H1 (cell line): ENCODE measurements at places on chromosomes 12 and 14. TPM values are rescaled to one million over a fixed set of nuclear protein-coding genes. Genes with fewer than 3 reads are reported as not detected.
A peak's percentile ranks its signal among the peaks of the same experiment; 100 is the strongest.

DNA sequence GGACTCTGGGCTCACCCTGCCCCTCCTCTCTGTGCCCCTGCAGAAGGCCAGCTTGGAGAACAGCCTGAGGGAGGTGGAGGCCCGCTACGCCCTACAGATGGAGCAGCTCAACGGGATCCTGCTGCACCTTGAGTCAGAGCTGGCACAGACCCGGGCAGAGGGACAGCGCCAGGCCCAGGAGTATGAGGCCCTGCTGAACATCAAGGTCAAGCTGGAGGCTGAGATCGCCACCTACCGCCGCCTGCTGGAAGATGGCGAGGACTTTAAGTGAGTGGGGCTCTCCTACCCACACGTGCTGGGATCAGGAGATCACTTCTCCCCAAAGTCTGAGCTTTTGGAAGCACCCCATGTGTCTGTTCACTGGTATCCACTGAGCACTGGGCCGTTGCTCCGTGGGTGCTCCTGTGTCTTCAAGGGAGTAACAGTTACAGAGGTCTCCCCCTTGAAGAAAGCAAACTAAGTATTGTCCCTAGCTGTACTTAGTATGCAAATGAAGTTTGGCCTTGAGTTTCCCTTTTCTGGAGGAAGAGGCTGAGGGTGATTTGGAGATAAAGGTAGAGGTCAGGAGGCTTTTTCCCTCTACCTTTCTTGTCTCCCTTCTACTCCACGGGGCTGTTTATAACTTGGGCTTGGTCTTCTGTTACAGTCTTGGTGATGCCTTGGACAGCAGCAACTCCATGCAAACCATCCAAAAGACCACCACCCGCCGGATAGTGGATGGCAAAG, 3.3 kb downstream of the KRT18 start:
- no peak for DNase-seq
- H3K4me3 ChIP-seq: no peak overlapping the region
- peaks cover 33% of the 10 kb centered on the region for H3K36me3 ChIP-seq
- H3K4me1 ChIP-seq: peaks cover 8% of the 10 kb centered on the region

DNA sequence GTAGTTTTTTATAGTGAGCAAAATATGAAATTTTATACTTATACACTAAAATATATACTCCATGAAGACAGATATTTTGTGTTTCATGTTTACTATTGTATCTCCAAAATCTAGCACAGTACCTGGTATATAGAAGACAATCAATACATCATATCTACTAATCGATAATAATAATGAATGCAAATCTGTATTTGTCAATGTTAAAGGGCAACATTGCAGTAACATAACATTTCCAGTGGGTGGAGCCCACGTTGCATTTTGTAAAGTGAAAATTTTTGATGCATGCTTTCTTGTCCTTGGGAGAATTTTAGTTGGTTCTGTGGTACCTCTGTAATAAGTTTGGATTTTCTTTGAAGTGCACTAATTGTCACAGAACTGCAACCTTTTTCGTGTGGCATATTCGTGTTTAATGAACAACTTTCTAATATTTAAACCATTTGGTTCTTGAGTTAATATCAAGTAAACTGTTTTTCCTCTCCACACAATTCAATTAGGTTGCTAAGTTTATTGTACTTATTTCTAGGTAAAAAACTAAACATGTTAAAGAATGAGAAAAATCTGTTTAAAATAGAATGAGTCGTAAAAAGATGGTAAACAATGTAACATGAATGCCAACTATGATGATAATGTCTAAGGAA, 47.4 kb downstream of the AVPR1A start:
- H3K27me3 ChIP-seq: no peaks in the 10 kb centered on the region
- no peak overlapping the region for H3K4me3 ChIP-seq
- H3K27ac ChIP-seq: no peak overlapping the region
- H3K4me1 ChIP-seq: no peaks in the 10 kb centered on the region
- no peak for DNase-seq

DNA sequence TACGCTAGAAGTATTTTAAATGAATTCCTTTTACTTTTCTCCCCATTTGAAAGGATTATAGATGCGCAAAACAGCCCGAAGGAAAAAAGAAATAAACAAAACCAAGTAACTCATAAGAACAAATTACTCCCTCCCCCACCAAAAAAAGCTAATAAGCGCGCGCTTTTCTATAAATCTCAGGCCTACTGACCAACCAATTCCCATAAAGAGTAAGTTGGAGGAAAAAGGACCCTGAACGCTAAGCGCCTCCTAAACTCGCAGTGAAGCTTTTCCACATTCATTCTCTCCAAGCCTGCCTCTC, 588 bp downstream of the MBIP start:
- peak overlapping the region; percentile 97 for H3K4me3 ChIP-seq
- H3K27ac ChIP-seq: peak overlapping the region; percentile 76
- no peaks in the 10 kb centered on the region for H3K27me3 ChIP-seq
- no peaks in the 10 kb centered on the region; the same call in 1 of the 2 replicates for H3K4me1 ChIP-seq
- no peaks in the 10 kb centered on the region for H3K36me3 ChIP-seq

- H3K4me3 ChIP-seq: no peak overlapping the region
- H3K36me3 ChIP-seq: no peaks in the 10 kb centered on the region
- no peak overlapping the region for H3K27ac ChIP-seq
- no peaks in the 10 kb centered on the region for H3K27me3 ChIP-seq
- no peak for DNase-seq
Measured at GRCh38 chr12:65411171-65411570, 132.7 kb downstream of the MSRB3 start.

DNA sequence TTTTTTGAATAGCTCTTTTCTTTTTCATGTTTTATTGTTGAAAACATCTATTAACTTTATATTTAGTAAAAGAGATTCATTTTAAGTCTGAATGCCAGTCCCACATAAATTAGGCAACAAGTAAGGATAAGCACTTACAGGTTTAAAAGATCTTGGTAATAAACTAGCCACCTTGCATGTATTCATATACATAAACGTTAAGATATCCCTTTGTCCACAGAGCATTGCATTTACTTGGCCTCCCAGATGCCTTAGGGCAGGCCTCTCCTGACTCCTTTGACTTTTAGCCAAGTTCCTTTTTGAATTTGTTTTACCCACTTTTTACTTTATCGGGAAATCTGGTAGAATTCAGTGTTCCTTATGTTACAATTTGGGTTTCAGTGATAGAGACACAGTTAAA, 331.7 kb downstream of the ETNK1 start:
- no peaks in the 10 kb centered on the region for H3K36me3 ChIP-seq
- no peak for DNase-seq
- no peak overlapping the region for H3K4me3 ChIP-seq

PLEKHG7 gene
- not detected in 2 replicates for total RNA-seq

- H3K36me3 ChIP-seq: no peaks in the 10 kb centered on the region
- DNase-seq: no peak
- peaks cover 5% of the 10 kb centered on the region for H3K4me1 ChIP-seq
Measured at GRCh38 chr14:99194136-99194535, 77.9 kb downstream of the BCL11B start.

DNA sequence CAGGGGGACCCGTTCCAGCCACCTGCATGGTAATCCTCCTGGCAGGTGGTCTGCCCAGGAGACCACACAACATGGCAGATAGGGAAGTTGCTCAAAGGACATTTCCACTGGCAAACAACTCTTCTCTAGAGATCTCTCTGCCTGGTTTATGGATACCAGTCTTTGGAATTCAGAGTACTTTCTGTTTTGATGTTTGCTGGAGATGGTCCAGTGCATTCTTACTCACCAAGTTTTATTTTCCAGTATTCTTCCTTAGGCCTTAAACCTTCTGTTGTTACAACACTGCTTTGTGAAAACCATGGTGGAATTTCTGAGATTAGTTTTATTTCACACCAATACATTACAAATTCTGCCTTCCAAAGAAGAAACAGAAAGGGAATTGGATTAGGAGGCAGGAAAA, 428.3 kb downstream of the FUT8 start:
- H3K4me3 ChIP-seq: no peak overlapping the region
- no peaks in the 10 kb centered on the region for H3K27me3 ChIP-seq
- H3K36me3 ChIP-seq: no peaks in the 10 kb centered on the region
- no peaks in the 10 kb centered on the region for H3K4me1 ChIP-seq
- no peak for DNase-seq

GRCh38 chr12:76946446-76946845, 67.6 kb upstream of the CSRP2 start:
- H3K36me3 ChIP-seq: no peaks in the 10 kb centered on the region
- peaks cover 1% of the 10 kb centered on the region for H3K27me3 ChIP-seq
- H3K4me3 ChIP-seq: no peak overlapping the region
- H3K27ac ChIP-seq: no peak overlapping the region
- no peak for DNase-seq

DNA sequence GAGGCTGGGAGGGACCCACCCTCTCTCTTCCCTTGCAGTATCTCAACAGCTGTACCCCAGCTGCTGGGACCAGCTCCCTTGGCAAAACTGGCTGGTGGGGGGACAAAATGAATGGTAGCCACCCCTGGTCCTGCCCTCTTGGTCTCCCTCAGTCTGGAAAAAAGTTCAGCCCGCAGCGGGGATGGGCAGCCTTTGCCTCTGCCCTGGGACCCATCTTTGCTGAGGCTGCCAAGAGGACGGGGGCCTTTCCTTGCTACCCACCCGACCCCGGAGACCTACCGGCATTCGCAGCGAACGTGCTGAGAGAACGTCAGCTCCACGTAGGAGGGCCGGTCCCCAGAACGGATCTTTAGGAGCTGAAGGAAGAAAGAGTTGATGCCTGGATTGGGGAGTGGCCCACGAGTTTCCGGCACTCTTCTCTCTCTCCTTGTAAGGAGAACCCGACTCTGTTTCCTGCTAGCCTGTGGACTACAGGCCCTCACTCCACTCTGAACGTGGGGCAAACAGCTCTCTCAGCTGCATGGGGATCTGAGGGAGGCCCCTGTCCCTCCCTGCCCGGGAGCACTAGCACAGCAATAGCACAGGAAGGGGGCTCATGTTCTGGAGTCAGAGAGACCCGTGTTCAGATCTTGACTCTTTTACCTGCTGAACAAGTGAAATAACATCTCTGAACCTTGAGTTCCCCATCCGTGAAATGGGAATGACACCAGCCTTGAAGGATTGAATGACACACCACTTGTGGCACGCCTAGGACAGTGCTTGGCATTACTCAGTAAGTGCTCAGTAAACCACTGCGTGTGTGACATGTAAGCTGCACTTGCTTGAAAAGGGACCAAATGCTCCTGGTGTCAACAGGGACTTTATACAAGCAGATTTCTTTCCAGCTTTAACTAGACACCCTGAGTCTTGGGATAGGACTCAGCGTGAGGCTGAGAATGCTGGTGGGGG, 6.9 kb downstream of the PGF start:
- H3K27me3 ChIP-seq: no peaks in the 10 kb centered on the region
- H3K36me3 ChIP-seq: no peaks in the 10 kb centered on the region
- no peak for DNase-seq

TPPP2 gene
- total RNA-seq: 0.34 TPM in 1 of 2 replicates, not detected in the other

OTUB2 gene
- total RNA-seq: 4.1 and 4.2 TPM in 2 replicates

METTL17 gene
- total RNA-seq: 73.8 and 75.8 TPM in 2 replicates

GRCh38 chr12:112167718-112168525, 42.6 kb downstream of the TRAFD1 start:
- H3K36me3 ChIP-seq: no peaks in the 10 kb centered on the region; the same call in 1 of the 2 replicates
- no peak for DNase-seq
- H3K4me1 ChIP-seq: no peaks in the 10 kb centered on the region; the same call in 1 of the 2 replicates
- no peak overlapping the region for H3K27ac ChIP-seq
- H3K4me3 ChIP-seq: no peak overlapping the region

GRCh38 chr12:1927751-1928351, 9.4 kb upstream of the CACNA2D4 start:
- H3K27me3 ChIP-seq: no peaks in the 10 kb centered on the region; the same call in 1 of the 2 replicates
- peak; percentile 40 for DNase-seq
- H3K4me1 ChIP-seq: no peaks in the 10 kb centered on the region
- no peak overlapping the region for H3K4me3 ChIP-seq
- H3K36me3 ChIP-seq: no peaks in the 10 kb centered on the region
- H3K27ac ChIP-seq: no peak overlapping the region

- no peak overlapping the region for H3K27ac ChIP-seq
- H3K4me1 ChIP-seq: no peaks in the 10 kb centered on the region
- no peak overlapping the region for H3K4me3 ChIP-seq
Measured at GRCh38 chr12:68798882-68799234, 9.1 kb upstream of the MDM2 start.

DNA sequence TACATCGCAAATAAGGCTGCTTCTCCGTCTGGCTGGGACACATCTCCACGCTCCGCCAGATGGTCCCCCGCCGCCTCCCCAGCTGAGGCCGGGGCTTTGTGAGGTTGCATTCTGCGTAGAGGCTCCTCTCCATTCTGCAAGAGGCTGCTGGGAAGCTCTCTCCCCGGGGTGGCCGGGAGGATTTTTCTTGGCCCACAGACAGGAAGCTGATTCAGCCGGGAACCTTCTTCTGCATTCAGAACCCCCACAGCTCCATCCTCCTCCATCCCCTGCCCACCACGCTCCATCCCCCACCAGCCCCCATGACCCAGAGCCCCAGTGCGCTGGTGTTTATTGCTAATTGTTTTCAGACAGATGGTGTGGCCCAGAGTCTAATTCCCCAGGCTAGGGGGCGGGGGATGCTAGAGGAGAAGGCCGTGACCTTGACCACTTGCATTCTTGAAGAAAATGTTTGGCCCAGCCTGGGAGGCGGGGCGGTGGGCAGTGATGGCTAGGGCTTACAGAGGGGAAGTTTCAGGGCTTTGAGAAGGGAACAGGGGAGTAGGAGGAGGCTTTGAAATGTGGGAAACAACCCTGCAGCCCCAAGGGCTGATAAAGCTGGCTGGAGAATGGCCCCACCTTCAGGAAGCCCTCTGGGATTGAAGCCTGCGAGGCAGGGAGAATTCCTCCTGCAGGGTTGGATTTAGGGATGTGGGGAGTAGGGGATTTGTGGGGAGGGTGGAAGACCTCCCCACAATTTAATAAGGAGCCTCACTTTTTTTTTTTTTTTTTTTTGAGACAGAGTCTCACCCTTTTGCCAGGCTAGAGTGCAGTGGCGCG, 88.5 kb upstream of the NCOR2 start:
- no peaks in the 10 kb centered on the region for H3K36me3 ChIP-seq
- no peaks in the 10 kb centered on the region for H3K27me3 ChIP-seq
- DNase-seq: peak; percentile 72
- H3K4me1 ChIP-seq: peaks cover 5% of the 10 kb centered on the region
- H3K27ac ChIP-seq: no peak overlapping the region
- H3K4me3 ChIP-seq: peak overlapping the region; percentile 43

P2RX2 gene
- 0.84 and 1.5 TPM in 2 replicates for total RNA-seq

DNA sequence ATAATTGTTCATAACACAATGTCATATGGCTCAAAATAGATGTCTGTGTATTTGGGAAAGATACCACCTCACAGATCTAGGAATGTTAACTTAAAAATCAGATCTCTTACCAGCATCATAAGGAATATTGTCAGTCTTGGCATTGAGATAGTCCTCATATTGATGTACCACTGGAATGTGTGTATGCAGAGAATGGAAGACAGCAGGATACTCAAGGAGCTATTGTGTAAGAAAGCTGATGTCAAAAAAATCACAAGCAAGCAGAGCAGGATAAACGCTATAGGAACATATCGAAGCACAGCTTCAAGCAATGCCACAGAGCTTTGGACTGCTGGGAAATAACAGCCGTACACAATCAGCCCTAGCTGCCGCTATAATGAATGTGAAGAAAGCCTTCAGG, 45.1 kb upstream of the GRIN2B start:
- no peaks in the 10 kb centered on the region for H3K27me3 ChIP-seq
- no peaks in the 10 kb centered on the region for H3K36me3 ChIP-seq
- no peak for DNase-seq
- H3K4me3 ChIP-seq: no peak overlapping the region
- no peaks in the 10 kb centered on the region for H3K4me1 ChIP-seq

- DNase-seq: no peak
- H3K27me3 ChIP-seq: no peaks in the 10 kb centered on the region
- H3K4me1 ChIP-seq: peaks cover 2% of the 10 kb centered on the region; the same call in 1 of the 2 replicates
- no peaks in the 10 kb centered on the region for H3K36me3 ChIP-seq
- H3K4me3 ChIP-seq: no peak overlapping the region
- no peak overlapping the region for H3K27ac ChIP-seq
Measured at GRCh38 chr12:109873653-109874052, 6.7 kb downstream of the GLTP start.
